Endodermal cell (in vitro differentiated cells): ENCODE measurements at places on chromosomes 6 and 20.

- H3K27ac ChIP-seq = no peak overlapping the region
- no peak for DNase-seq
- H3K36me3 ChIP-seq = peaks cover 14% of the 10 kb centered on the region
- H3K4me3 ChIP-seq = no peak overlapping the region
- peaks cover 6% of the 10 kb centered on the region for H3K4me1 ChIP-seq
Observed at GRCh38 chr6:28269492-28269891, 2.5 kb downstream of the ZSCAN26 start.

- H3K27ac ChIP-seq = no peak overlapping the region
- H3K27me3 ChIP-seq = no peaks in the 10 kb centered on the region
- H3K4me3 ChIP-seq = no peak overlapping the region
Observed at GRCh38 chr6:153034139-153034538, 31.6 kb upstream of the MTRF1L start.

DNA sequence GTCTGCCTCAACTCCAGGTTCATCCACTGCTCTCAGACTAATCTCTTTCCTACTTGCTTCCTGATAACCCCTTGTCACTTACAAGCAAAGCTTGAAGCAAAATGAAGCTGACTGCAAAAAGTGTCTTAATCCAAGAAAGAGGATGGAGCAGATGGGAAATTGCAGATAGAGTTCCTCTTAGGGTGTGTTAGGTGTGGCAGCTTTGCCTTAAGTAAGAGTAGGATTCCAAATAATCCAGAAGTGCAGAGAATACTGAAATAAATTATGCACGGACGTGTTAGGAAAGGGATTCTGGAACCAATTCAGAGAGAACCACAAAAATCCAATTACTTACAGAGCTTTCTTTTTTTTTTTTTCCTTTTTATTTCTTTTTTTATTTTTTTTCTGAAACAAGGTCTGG is 6.1 kb upstream of the RPL7L1 start:
- H3K4me1 ChIP-seq = no peaks in the 10 kb centered on the region
- H3K27me3 ChIP-seq = no peaks in the 10 kb centered on the region
- H3K27ac ChIP-seq = no peak overlapping the region
- no peaks in the 10 kb centered on the region for H3K36me3 ChIP-seq
- no peak for DNase-seq

- H3K4me1 ChIP-seq = no peaks in the 10 kb centered on the region
- no peak overlapping the region for H3K4me3 ChIP-seq
- H3K27me3 ChIP-seq = no peaks in the 10 kb centered on the region
- no peak for DNase-seq
Observed at GRCh38 chr6:149140137-149140909, 177.2 kb upstream of the TAB2 start.
